Suppressor macrophage treated with lipopolysaccharide for 4 hours (primary cell): ENCODE measurements at places on chromosomes 1 and 21.

DNA sequence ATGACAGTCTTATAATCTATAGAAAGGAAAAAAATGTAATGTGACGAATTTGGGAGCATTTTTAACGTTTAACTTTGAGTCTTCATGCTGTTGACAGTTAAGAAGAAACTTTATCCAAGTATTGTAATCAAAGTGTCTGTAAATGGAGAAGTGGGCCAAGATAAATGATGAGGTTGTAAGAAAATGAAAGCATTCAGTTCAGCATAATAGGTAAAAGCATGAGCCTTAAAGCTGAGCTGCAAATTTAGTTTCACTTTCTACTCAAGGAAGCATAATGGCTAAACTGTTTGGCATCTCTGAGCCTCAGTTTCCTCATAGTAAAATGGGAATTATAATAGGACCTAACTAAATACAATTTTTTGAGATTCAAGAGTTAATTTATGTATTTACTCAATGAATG, 1554.8 kb downstream of the KCNT2 start:
- no peak for DNase-seq

DNA sequence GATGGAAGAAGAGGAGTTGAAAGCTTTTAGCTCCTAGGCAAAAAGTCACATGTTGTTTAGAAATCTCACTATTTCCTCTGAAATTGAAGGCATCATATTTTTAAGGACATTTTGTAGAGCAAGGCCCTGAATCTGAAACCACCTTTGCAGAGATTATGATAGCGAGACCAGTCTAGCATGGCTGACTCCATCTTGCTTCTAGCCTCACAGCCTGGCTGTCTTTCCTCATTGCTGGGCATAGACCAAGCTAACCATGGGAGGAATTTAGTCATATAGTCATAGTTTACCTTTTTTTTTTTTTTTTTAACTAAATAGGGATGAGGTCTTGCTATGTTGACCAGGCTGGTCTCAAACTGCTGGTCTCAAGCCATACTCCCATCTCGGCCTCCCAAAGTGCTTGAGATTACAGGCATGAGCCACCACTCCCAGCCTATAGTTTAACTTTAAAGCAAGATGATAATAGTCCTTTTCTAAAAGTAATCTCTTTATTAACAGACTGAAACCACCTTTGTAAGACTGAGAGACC, 42.2 kb upstream of the ZNF326 start:
- DNase-seq: no peak

- DNase-seq: peak; percentile 12
Measured at GRCh38 chr1:60969971-60970509, 112.3 kb upstream of the NFIA start.

- no peak for DNase-seq
Measured at GRCh38 chr1:190663962-190664361, 186.3 kb upstream of the BRINP3 start.

DNA sequence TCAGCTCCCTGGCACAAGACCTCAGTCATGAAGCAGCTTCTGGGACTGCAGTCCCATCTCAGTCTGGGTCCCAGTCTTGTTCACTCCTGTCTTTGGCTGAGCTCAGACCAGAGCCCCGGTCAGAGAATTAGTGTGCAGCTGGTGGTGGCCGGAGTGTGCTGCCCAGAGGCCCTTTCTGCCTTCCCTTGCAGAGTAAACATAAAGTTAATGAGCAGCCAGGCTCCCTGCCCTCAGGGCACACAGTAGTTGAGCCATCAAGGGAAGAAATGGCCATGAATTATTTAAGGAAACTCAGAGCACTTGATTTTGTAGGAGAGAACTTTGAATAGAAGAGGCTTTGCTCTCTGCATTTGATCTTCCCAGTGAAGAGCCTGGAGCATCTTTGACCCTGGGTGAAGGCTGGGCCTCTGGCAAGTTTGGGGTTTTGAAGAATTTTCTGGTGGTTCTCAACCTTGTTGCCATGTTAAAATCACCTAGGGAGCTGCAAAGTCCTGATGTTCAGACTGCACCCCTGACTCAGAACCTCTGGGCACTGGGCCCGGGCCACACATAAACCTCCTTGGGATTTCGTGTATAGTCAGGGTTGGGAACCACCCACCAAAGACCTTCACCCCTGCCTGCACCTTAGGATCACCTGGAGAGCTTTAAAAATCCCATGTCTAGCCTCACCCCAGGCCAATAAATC, 26.4 kb upstream of the SELENON start:
- no peak for DNase-seq

DNA sequence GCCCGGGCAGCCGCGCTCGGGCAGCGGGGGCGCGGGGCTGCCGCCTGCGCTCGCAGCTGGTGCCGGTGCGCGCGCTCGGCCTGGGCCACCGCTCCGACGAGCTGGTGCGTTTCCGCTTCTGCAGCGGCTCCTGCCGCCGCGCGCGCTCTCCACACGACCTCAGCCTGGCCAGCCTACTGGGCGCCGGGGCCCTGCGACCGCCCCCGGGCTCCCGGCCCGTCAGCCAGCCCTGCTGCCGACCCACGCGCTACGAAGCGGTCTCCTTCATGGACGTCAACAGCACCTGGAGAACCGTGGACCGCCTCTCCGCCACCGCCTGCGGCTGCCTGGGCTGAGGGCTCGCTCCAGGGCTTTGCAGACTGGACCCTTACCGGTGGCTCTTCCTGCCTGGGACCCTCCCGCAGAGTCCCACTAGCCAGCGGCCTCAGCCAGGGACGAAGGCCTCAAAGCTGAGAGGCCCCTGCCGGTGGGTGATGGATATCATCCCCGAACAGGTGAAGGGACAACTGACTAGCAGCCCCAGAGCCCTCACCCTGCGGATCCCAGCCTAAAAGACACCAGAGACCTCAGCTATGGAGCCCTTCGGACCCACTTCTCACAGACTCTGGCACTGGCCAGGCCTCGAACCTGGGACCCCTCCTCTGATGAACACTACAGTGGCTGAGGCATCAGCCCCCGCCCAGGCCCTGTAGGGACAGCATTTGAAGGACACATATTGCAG, 3.0 kb downstream of the ARTN start:
- DNase-seq: peak; percentile 48

GRCh38 chr21:25254491-25255174, 352.6 kb downstream of the MRPL39 start:
- no peak for DNase-seq

GRCh38 chr1:247335882-247336281, 4.2 kb upstream of the ZNF496 start:
- DNase-seq: peak; percentile 52

GRCh38 chr1:67880056-67880601, 46.9 kb upstream of the GNG12 start:
- no peak for DNase-seq

GRCh38 chr1:26946270-26946669, 14.0 kb downstream of the KDF1 start:
- no peak for DNase-seq

GRCh38 chr21:29641001-29641634, 298.7 kb downstream of the GRIK1 start:
- no peak for DNase-seq

GRCh38 chr1:115648717-115649691, 7.2 kb downstream of the VANGL1 start:
- no peak for DNase-seq

DNA sequence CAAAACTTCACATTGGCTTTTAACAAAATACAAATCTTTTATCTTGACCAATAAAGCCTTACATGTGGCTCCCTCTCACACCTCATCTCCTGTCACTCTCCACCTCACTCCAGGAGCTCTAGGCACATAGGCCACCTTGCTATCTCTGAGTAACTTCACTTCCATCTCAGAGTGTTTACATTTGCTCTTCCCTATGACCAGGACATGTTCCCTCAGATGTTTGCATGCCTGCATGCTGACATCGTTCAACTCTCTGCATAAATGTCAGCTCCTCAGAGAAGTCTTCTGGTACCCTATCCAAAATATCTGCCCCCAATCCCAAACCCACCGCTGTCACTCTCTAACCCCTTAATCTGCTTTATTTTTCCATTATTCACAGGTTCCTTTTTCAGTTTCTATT, 110.9 kb downstream of the TOMM20 start:
- no peak for DNase-seq
